ENCODE measurements at places on chromosomes 5 and 9. TPM values are rescaled to one million over a fixed set of nuclear protein-coding genes. Genes with fewer than 3 reads are reported as not detected.

DNA sequence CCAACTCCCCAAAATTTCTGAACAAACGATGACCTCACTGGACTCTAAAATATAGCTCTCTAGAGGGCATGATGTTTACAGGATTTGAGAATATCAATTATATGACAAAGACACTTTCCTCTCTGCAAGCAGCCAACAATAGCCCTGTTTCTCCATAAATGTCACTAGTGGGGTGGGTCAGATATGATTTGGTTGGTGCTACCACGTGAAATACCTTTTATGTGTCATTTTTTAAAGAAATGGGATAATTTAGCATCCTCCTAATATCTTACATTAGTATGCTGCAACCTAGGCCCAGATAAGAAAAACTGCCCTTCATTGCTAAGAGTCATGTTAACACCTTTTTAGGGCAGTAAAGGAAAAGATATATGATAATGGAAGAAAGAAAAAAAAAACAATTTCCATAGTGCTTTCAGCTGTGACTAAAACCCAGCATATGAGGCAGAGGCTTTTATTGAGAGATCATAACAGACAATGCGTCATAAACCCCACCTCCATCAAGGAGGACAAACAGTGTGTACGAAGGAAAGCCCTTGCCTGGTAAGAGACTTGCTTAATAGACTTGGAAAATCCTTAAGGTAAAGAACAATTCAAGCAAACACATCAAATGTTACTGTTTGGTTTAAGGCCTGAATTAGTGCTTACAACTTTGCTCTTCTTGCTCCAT is 372.4 kb upstream of the PAPPA start:
- DNase-seq = no peak

The C9orf153 gene
- total RNA-seq = 1.7 TPM

- no peak for DNase-seq
Observed at GRCh38 chr5:160266752-160267345, 37.5 kb downstream of the FABP6 start.

The OR1J2 gene
- total RNA-seq = not detected

GRCh38 chr5:59189472-59190244 is 606.8 kb downstream of the RAB3C start:
- no peak for DNase-seq

DNA sequence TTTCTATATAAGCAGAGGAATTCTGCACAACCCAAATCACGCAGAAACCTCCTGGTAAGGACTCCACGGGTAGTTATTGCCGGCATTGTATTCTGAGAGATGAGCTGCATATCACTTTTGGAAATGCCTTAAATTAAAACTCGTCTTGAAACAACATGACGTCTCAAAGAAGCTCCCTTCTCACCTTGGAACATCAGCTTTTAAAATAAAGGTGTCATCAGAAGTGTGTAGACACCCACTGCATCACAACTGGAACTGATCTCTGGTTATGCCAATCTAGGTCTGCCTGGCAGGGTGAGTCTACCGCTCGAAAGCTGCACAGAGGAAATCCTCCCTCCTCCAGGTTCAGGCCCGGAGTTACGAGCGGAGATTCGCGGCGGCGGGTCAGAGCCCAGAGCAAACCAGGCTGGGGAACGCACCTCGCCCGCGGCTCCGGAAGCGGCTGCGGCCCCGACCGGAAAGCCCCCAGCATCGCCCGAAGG is 974 bp upstream of the SLC12A2 start:
- DNase-seq = no peak

The ALDH1A1 gene
- total RNA-seq = 1.0 TPM

GRCh38 chr9:117104716-117105495 is 310.0 kb downstream of the ASTN2 start:
- DNase-seq = no peak

GRCh38 chr9:127455324-127455992 is 4.1 kb downstream of the LRSAM1 start:
- no peak for DNase-seq

- DNase-seq = no peak
Observed at GRCh38 chr9:68437785-68438184, 81.4 kb downstream of the PGM5 start.

- no peak for DNase-seq
Observed at GRCh38 chr5:93058309-93058708, 522.7 kb downstream of the NR2F1-AS1 start.
